T follicular helper cell (primary cell): ENCODE measurements at places on chromosomes 3 and 15.

DNA sequence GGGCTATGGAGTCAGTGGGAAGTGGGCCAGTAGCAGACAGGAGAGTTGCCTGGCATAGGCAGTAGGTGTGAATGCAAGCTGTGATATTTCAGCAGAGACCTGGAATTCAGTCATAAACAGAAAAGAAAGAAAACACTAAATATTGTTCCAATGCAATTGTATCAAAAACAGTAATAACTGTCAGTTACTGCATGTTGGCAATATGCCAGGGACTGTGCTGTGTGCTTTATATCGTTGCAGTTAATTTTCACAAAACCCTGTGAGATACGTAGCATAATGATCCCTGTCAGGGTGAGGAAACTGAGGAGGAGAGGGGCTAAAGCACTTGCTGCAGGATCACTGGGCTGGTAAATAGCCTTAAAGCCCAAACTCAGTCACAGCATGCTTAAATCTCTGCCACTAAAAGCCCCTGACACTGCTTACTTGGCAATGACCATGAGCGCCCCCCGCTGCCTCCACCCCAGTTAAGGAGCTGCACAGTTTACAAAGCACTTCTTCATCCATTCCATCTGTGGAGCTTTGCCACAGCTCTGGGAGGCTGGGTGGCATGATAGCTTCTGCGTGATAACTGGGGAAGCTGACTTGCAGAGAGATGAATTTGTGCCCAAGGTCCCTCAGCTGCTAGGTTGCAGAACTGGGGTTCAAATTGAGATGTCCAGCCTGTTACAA is 3.9 kb downstream of the SLC6A1 start:
- DNase-seq, result no peak

- no peak for DNase-seq
Observed at GRCh38 chr3:176954517-176954916, 242.8 kb downstream of the TBL1XR1 start.

GRCh38 chr3:87173776-87174175 is 53.3 kb upstream of the CHMP2B start:
- DNase-seq, result no peak

GRCh38 chr3:79815478-79815877 is 47.7 kb upstream of the ROBO1 start:
- DNase-seq, result no peak

DNA sequence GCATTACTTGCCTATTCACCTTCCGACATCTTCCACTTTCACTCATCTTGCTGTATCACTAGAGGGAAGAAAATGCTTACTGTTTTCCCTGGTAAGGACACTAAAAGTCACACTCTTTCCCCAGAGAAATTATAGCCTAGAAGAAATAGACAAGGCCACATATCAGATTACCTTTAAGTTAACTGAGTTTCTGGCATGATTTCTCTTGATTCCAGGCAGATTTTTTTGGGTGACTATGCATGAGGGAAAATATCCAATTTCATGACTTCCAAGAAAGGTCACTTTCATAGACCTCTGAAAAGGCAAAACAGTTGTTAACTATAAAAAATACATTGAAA is 30.3 kb downstream of the TCF12 start:
- no peak for DNase-seq

DNA sequence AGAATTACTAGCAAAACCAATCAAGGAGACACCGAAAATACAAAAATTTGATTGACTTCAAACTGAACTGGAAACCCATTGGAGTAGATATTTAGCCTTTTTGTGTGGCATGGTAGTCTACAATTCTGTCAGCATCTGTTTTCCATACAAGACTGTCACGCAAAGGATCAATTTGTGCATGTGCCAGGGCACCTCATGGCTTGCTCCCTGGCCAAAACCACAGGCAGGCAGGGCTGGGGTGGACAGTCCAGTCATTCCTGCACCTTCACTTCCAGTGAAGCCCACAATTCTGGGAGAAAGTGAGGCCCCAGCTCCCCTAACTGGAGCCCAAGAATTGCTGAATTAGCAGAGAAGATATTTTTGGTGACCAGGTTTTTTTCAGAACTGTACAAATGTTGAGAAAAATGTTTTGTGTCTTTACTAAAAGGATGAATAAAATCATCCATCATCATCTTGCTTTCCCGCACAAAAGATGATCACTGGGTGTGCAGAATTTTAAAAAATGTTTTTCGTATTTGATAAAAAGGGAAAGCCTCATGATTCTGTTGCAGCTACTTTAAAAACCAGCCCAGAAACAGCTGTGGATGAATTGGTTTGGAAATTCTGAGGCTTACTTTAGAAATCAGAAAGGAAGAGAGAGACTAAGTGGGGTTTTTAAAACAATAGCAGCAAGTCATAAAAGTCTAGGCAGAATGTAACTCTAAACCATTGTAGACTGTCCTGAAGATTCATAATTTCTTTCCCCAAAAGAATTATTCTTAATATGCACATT is 86.4 kb downstream of the PCCB start:
- no peak for DNase-seq

GRCh38 chr3:167406876-167407492 is 26.9 kb upstream of the ZBBX start:
- no peak for DNase-seq

DNA sequence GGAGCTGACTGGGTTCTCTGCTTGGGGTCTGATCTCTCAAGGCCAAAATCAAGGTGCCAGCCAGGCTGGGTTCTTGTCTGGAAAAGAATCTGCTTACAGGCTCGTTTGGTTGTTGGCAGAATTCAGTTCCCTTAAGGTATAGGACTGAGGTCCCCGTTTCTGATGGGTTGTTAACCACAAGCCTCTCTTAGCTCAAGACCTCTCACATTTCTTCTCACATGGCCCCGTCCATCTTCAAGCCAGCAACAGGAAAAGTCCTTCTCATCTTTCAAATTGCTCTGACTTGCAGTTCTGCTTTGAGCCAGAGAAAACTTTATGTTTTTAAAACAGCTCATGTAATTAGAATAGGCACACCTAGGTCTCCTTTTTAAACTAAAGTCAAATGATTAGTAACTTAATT is 20.4 kb downstream of the UACA start:
- DNase-seq, result no peak

DNA sequence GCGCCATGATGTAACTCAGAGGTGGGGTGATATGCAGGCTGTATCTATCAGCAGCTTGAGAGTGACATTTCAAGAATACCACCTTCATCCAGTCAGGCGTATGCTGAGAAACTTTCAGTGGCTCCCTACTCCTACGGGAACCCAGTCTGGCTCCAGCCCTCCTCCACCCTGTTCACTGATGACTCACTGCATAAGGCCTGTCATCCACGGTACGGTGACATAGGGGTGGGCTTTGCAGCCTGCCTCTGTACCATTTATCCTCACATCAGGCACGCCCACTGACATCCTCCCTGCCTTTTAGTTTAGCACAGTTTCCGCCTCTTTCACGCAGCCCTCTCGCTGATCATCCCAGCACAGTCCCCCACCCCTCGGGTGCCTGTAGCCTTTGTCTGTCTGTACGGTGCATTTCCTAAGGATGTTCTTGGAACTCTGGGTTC is 11.7 kb downstream of the PXYLP1 start:
- DNase-seq, result peak; percentile 34

GRCh38 chr3:136661282-136661681 is 90.9 kb downstream of the STAG1 start:
- DNase-seq, result no peak

GRCh38 chr3:23834082-23834870 is 28.5 kb downstream of the UBE2E1 start:
- DNase-seq, result no peak

DNA sequence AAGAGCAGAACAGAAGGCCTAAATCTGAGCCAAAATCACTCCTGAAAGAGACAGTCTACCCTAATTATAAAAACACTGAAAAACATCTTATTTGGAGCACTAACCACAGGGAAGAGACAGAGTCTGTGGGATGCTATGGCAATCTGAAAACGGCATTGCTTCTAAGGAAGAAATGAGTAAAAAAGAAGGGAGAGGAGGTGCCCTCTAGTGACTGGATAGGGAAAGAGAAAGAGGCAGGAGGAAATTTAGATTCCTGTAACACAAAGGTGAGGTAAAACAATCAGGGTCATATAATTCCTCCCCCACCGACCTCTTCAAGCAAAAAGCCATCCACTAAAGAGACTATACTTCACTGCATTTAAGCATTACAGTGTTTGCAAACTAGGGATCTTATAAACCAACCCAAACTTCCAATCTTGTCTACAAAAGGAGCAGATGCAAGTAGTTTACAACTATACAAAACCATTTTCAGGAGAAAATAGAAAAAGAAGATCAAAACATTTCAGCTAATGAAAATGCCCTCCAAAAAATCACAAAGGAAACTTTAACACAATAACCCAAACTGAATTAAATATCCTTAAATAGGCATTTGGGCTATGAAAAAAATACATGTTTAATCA is 32.6 kb downstream of the HACD2 start:
- no peak for DNase-seq

DNA sequence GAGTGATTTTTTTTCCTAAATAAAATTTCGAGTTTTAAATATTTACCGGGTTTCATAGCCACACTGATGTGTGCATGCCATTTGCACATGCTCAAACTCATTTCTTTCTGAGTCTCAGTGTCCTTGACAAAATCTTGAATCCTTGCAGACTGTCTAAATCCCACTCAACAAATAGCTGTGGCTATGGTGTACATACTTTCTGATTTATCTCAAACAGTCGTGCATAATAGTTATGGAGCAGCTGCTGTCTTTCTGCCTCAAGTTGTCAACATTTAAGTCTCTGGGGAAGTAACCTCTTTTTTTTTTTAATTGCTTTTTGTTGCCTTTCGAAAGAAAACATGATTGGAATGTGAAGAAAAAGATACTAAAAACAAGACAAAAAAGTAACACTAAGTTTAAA is 52.8 kb upstream of the UTS2B start:
- DNase-seq, result no peak

GRCh38 chr15:60526127-60526616 is 47.2 kb upstream of the ICE2 start:
- DNase-seq, result no peak

- no peak for DNase-seq
Observed at GRCh38 chr3:160392798-160393197, 6.2 kb downstream of the IFT80 start.
